ENCODE measurements at places on chromosomes 3 and 15.

DNA sequence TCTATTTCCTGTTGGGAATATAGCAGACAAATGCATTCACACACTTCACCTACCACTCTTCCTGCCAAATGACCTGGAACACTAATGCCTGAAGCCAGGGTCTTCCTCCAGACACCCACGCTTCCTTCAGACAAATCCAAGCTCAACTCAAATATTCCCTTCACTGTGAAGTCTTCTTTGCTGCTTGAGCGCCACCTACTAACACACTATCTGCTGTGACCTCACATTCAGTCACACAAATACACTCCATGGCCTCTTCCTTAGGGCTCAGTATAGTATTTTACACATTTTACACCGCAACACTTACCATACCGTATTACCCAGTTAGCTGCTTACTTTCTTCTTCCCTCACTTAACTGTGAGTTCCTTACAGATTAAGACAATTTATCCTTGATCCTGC is 149.4 kb downstream of the SHOX2 start:
- DNase-seq: no peak

DNA sequence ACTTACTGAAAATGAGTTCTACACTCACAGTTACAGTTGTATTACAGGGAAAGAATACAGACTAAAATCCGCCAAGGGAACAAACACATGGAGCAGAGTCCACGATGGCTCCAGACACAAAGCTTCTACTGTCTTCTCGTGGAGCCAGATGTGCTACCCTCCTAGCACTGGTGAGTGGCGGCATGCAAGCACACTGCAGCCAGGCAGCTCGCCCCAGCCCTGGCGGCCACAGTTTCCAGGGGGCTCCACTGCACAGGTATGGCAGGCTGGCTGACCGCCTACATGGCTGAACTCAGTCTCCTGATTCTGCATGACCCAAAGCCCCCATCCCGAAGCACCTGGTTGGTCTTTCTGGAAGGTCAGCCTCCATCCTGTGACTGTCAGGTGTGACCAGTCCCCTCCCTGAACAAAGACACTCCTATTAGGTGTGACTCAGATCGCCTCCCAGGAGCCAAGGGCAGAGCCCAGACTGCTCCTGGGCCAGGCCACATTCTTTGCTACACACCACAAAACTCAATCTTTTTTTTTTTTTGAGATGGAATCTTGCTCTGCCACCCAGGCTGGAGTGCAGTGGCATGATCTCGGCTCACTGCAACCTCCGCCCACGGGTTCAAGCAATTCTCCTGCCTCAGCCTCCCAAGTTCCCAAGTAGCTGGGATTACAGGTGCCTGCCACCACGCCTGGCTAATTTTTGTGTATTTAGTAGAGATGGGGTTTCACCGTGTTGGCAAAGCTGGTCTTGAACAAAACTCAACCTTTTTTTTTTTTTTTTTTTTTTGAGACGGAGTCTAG is 51.5 kb downstream of the CFAP92 start:
- DNase-seq: no peak

GRCh38 chr15:33448151-33448550 is 137.4 kb downstream of the RYR3 start:
- no peak for DNase-seq

DNA sequence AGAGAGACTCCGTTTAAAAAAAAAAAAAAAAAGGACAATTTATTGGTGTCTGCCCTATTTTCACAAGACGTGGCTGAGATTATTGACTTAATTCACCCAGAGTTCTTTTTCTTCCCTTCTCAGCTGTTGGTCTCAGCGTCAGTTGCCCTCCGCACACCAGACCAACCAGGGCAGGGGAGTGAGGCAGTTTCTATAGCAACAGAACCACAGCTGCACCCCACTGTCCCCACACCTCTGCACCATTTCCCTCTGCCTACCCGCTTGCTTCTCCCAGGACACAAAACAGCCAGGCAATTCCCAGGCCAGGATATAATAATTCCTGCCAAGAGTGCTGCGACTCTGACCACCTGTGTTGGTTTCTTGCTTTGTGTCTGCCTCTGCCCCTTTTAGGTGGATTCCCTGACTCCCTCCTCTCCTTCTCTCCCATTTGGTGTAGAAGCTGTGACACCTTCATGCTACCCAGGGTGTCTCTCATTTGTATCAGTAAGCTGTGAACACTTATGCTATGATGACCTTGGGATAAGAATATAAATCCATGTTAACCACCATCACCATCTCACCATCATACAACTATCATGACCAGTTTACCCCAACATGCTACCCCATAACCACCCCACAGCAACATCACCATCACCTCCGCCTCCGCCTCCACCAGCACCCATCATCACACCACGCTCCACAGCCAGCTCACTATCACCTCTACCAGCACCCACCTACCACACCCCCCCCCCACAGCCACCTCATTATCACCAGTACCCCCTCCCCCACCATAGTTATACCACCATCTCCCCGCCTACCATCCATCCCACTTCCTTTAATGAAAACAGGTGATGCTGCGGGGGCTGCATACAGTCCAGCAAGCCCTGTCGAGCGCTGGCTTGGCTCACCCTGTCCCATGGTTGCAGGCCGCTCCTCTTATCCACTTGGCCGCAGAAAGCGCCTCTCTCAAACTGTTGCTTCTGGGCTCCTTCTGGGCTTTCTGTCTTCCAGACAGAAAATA is 589 bp downstream of the EPB42 start:
- no peak for DNase-seq

DNA sequence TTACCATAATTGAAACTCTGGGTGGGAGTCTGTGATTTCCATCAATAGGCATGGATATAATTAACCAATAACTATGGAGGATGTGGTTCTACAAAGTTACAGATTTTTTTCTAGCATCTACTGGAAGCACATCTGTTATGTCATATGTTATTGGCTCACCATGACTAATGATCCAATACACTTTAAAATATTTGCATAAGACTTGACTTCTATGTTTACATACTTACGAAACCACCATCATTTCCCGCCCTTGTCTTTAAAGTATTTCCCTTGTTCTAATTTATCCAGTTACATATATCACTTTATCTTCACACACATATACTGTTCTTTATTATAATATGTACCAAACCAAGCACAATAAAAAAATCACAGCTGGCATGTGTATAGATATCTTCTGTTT is 380.3 kb upstream of the CBLB start:
- DNase-seq: no peak

- DNase-seq: no peak
These were observed 53.9 kb upstream of the SSR3 start for GRCh38 chr3:156608601-156609514.

DNA sequence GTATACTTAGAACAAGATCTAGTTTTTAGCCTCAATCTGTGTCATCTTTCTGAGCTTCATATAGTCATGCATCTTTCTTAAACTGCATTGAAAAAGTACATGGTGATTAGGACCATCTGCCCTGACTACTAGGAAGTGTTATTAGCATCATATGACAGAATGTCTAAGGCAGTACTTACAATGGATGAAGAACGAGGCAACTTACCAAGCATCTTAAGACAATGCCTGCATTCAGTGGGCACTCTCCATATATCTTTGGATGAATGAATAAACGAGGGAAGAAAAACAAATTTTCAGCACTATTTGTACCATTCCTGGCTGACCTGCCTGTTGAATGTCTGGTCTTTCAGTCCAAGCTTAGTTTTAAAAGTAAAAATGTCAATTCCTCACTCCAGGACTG is 185.4 kb upstream of the EPHA3 start:
- no peak for DNase-seq

GRCh38 chr3:180563406-180563805 is 38.6 kb upstream of the TTC14 start:
- no peak for DNase-seq

GRCh38 chr3:195416795-195417194 is 26.0 kb downstream of the ACAP2 start:
- DNase-seq: no peak

DNA sequence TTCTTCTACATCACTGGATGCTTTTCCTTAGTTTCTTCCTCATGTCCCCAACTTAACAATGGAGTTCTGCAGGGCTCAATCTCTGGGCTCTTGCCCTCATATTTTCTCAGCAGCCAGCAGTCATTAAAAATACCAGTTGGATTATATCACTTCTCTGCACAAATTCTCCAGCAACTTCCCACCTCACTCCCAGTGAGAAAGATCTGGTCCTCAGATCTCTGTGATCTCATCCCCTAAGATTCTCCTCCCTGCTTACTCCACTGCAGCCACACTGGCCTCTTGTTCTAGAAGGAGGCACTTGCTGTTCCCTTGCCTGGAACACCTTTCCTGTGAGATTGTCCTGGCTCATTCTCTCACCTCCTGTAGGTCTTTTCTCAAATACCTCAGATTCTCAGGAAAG is 6.1 kb downstream of the ERICH6 start:
- no peak for DNase-seq

GRCh38 chr3:148903022-148903442 is 37.9 kb downstream of the CPA3 start:
- DNase-seq: no peak

Measured in activated CD4-positive, CD25-positive, alpha-beta regulatory T cell treated with anti-CD3 and anti-CD28 coated beads, Interleukin-2, amount 50 U/mL, for 72 hours (primary cell).